ENCODE measurements at places on chromosomes 11 and 22.

DNA sequence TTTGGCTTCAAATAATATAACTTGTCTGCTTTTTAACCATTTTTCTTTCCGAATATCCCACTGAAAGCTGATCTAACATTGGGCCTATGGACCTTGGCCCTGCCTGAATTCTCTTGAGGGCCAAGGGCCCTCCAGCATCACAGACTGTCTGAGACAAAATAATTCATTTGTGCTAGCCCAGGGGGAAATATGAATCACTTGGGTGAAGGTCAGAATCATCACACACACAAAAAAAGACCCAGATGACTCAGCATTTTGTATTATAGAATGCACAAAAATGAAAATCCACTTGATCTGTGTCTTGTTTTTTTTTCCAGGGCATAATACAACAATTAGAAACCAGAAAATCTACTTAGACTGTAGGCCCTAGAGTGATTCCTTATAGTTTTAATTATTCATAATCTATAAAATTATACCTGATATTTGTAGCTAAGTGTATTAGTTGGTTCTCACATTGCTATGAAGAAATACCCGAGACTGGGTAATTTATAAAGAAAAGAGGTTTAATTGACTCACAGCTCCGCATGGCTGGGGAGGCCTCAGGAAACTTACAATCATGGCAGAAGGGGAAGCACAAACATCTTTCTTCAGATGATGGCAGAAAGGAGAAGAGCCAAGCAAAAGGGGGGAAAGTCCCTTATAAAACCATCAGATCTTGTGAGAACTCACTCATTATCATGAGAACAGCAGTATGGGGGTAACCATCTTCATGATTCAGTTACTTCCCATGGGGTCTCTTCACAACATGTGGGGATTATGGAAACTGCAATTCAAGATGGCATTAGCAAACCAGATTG is 15.6 kb upstream of the RDX start:
- no peak for DNase-seq

GRCh38 chr11:71499125-71499524 is 27.9 kb upstream of the KRTAP5-7 start:
- no peak for DNase-seq

GRCh38 chr11:61684870-61685616 is 4.9 kb downstream of the DAGLA start:
- no peak for DNase-seq

GRCh38 chr11:102868339-102868738 is 6.4 kb downstream of the MMP12 start:
- no peak for DNase-seq

GRCh38 chr11:131228378-131228777 is 142.0 kb upstream of the NTM start:
- DNase-seq: no peak

GRCh38 chr22:38078046-38078840 is 5.7 kb downstream of the SLC16A8 start:
- no peak for DNase-seq

GRCh38 chr11:67530282-67530592 is 7.0 kb upstream of the CABP2 start:
- DNase-seq: no peak

DNA sequence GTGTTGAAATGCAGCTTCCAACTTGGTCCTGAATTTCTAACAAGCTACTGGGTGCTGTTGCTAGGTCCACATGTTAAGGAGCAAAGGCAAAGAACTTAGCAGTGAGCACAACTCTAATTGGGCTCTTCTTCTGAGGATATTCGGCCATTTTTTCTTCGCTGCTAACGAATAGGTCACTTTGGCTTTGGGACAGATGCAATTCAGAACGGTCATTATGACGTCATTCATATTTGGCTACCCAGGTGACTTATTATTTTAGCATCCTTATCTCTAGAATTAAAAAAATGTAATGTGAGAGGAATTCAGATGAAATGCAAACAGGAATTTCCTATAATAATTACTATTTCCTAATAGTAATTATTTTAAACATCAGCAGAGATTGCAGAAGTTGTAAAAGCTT is 13.9 kb downstream of the TMA7B start:
- no peak for DNase-seq

GRCh38 chr11:65021003-65021402 is 6.2 kb upstream of the SNX15 start:
- DNase-seq: no peak

DNA sequence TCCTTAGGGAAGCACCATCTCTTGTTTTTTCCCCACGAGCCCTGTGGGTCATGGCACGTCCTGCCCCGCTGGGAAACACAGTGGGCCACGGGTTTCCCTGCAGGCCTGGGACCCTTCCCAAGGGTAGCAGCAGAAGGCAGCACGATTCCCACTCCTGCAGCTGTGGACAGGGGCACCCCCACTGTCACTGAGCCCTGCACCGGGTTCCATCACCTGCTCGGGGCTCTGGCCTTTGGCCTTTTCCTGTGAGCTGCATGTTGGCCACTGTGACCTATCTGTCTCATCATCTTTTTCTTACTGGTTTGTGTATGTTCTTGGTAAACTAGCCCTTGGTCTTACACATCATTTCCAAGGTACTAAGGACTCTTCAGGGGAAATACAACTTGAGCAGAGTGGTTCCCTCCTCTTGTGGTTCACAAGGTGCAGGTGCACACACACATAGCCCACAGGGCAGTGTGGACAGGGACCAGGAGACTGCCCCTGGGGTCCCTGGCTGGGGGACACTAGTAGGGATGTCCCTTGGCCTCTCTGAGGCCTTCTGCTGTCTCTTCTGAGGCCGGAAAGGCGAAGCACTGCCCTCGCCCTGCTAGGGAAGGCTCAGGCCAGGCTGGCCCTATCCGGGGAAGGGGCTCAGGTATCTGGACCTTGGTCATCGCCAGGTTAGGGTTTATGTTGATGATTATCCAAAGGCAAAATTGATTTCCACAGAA is 19.0 kb upstream of the TXNRD2 start:
- DNase-seq: no peak

GRCh38 chr11:121446752-121447156 is 5.4 kb upstream of the SORL1 start:
- DNase-seq: no peak

GRCh38 chr22:35479985-35480550 is 60.6 kb upstream of the RASD2 start:
- DNase-seq: no peak

DNA sequence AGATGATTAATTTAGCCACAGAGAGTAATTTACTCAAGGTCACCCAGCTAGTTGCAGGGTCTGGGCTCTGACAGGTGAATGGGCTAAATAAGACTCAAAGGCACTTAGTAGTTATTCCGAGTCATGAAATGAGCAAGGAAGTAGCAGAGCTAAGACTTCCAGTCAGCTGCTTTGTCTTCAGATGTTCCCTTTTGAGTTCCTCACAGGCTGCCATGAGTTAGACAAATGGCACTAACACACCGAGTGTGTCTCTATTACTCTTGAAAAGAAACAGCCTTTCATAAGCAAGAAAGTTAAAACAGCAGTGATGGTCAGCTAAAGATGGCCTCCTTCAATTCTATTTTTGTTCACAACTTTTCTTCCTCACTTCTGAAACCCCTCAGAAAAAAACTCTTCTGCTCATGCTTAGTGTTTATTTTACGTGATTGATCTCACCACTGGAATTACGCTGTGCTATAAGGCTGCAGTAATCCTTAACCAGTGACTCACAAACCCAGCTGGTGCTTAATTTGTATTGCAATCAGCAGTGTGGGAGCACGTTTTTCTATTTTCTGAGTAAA is 389.1 kb downstream of the AASDHPPT start:
- DNase-seq: no peak

- DNase-seq: no peak
Observed at GRCh38 chr22:19530751-19531150, 6.5 kb upstream of the CLDN5 start.

- DNase-seq: no peak
Observed at GRCh38 chr11:117766576-117766975, 30.4 kb downstream of the DSCAML1 start.

- no peak for DNase-seq
Observed at GRCh38 chr11:32615422-32615821, 31.8 kb downstream of the EIF3M start.
